ENCODE measurements at places on chromosomes 11 and 22.
A peak's percentile ranks its signal among the peaks of the same experiment; 100 is the strongest.

- no peak for DNase-seq
Measured at GRCh38 chr22:30206944-30207343, 39.6 kb downstream of the LIF start.

- no peak for DNase-seq
Measured at GRCh38 chr11:70517988-70518907, 119.9 kb downstream of the CTTN start.

- DNase-seq = peak; percentile 76
Measured at GRCh38 chr22:42074132-42074811, at the start of gene PHETA2. PHETA2 (plus strand) TSS chr22:42074248; CDS start chr22:42077294, 3,046 bp downstream.

DNA sequence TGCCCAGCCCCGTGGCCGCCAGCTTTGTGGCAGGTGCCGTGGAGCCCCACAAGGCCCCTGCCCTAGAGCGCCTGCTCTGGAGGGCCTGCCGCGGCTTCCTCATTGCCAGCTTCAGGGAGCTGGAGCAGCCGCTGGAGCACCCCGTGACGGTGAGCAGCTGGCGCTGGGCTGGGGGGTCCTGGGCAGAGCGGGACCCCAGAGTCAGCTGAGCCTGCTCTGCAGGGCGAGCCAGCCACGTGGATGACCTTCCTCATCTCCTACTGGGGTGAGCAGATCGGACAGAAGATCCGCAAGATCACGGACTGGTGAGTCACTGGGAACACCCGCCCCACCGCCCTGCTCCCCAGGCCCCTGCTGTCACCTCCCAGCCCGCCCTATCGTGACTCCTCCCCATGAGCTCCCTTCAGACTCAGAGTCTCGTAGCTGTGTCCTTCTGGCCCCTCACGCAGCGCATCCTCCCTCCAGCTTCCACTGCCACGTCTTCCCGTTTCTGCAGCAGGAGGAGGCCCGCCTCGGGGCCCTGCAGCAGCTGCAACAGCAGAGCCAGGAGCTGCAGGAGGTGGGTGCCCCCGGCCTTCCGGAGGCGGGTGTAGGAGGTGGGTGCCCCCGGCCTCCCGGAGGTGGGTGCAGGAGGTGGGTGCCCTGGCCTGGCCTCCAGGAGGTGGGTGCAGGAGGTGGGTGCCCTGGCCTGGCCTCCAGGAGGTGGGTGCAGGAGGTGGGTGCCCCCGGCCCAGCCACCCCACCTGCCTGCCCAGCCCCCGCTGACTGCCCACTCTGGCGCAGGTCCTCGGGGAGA, 4.7 kb downstream of the TCIRG1 start:
- peak; percentile 67 for DNase-seq

DNA sequence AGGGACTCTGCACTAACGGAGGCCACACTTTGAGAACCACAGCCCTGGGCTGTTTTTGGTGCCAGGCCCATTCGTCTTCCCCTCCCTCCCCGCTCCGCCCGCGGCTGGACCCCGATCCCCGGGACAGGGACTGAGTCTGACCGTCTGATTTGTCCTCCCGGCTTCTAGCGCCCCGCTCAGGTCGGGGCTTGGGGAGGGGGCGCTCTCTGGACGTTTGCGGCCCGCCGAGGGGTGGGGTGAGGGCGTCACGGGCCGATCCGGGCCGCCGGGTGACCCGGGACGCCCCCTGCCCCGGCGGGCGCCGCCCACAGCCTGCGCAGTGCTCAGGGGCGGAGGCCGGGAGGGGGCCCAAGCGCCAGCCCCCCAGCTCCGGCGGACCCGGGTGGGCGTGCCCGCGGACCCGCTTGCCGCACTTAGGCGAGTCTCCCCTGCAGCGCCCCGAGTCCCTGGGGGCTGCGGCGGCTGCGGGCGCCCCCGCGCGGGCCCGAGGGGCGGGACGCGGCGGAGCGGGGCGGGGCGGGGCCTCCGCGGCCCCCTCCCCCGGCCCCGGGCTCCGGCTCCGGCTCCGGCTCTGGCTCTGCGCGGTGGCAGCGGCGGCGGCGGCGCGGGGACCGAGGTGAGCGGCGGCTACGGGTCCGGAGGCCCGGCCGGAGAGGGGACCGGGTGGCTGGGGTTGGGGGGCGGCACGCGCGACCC, 33.7 kb upstream of the PRR5 start:
- DNase-seq = peak; percentile 71

DNA sequence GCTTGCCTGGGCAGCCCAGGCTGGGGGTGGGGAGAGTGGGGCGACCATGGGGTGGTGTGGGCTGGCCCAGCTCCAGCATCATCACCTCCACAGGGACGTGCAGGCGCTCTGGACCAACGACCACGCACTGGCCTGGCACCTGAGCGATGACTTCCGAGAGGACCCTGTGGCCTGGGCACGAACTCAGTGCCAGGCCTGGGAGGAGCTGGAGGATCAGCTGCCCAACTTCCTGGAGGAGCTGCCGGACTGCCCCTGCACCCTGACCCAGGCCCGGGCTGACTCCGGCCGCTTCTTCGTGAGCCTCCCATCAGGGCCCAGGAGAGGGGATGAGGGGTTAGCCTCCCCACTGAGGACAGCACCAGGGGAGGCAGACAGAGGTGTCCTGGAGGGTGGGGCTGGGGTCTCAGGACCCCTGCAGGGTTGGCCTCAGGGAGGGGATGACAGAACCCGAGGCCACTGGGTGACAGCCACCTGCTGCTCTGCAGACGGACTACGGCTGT, 3.8 kb downstream of the SUSD2 start:
- no peak for DNase-seq

- no peak for DNase-seq
Measured at GRCh38 chr11:77322926-77323590, 21.6 kb upstream of the GDPD4 start.

GRCh38 chr11:16926883-16927626, 87.2 kb downstream of the PLEKHA7 start:
- no peak for DNase-seq

DNA sequence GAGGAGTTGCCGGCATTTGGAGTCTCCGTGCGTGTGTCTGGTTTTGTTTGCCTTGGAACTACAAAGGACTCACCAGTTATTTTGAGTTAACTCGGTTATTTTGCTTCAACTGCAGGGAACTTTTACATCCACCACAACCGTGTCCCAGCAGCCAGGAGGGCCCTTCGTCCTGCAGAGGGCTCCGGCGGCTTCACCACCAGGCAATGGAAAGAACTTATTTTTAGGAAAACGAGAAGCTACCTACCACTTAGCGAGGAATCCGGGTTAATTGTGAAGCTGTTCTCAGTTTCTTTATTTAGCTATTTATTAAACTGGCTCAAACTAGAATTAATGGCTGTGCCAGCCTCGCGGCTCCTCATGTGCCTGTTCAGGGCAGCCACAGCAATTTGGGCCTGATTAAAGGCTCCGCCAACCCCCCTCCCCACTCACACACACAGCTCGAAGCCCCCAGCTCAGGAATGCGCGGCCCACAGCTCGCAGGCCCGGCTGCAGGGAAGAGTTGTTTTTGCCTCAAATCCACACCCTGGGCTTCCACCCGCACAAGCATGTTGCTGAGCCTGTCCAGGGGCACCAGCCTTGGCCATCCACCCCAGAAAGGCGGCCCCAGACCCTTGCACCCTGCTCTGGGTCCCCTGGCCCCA, 55.9 kb upstream of the FGF3 start:
- no peak for DNase-seq

DNA sequence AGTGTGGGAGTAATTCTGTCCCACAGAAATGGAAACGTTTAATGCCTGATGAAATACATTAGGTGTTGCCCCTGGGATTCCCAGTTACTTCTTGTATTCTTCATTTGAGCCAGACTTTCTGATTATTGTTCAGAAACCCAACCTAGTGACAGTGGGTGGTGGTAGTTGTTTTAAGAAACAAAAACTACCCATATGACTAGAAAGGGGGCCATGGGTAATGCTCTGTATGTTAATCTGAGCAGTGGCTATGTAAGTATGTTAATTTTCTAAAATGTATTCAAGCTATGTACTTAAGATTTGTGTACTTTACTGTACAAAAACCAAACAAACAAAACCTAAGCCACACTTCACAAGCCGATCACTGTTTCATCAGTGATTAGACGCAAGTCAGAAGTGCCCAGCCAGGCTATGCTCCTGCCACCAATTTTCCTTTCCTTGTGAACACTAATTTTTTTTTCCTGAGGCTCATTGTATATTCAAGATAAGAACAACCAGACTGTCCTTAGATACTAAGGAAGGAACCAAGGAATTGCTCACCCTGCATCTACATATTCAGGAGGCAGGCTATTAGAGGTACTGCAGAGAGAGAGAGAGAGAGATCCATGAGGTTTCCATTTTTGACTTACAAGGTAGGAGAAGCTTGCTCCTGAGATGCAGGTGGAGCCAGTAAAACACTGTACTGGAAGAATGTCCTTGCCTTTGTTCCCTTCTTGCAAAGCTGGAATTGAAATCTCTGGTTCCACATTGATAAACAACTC, 122.7 kb downstream of the DBX1 start:
- no peak for DNase-seq

GRCh38 chr11:59572091-59572490, 43.5 kb downstream of the OSBP start:
- DNase-seq = no peak

- DNase-seq = no peak
Measured at GRCh38 chr22:41290262-41291221, 4.6 kb upstream of the RANGAP1 start.

- DNase-seq = no peak
Measured at GRCh38 chr11:116030697-116031331, 526.6 kb upstream of the CADM1 start.

GRCh38 chr11:126307706-126308105, 3.8 kb downstream of the DCPS start:
- DNase-seq = no peak

GRCh38 chr22:41917903-41918791, 3.3 kb upstream of the SHISA8 start:
- DNase-seq = no peak

DNA sequence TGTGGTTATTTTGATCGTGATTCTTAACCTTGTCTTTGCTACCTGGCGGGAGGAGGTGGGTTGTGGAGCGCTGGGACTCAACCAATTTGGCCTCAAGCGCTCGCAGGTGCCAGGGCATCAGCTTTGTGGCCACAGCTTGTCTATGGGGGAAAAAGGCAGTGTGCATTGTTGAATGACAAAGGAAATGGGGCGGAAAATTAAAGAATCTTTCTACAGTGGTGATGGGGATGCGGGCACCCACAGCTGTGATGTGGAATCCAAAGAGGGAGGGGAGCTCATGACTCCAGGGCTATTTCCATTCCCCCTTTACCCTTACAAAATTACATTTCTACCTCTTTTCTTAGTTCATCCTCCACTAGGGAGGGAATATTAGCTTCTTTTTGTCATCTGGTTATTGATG, 1.1 kb downstream of the SLC6A5 start:
- DNase-seq = no peak

- DNase-seq = no peak
Measured at GRCh38 chr11:30429550-30429949, 106.6 kb downstream of the ARL14EP start.

DNA sequence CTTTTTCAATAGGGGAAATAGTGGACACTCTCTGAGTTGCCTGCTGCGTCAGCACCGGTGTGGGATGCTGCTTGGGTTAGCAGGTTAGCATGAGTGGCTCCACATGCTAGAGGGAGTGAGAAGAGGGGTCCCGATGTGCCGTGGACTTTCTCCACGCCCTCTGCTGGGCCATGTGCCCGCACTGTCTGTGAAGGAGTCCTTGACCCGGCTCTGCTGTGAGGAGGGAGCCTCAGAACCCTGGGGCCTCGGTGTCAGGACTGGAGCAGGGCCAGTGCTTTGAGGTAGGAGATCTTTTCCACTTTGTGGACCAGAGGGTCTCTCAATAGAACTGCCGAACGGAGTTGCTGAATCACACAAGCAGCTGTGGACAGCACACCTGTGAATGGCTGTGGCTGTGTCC, 14.8 kb downstream of the CTTN start:
- no peak for DNase-seq

DNA sequence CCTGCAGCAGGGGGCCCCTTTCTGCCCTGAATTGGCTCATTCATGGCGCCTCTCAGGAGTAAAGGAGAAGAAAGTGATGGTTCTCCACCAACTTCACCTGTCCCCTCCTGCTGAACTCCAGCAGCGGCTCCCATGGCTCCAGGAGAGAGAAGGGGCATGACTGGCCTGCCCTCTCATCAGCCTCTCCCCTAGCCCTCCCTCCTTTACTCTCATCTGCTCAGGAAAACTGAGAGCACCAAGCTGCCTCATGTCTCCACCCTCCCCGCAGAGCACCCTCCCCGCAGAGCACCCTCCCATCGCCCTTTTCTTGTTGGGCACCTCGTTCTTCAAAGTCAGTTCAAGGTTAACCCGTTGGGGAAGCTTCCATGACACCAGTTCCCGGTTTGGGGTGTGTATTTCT, 82.1 kb upstream of the ATXN10 start:
- no peak for DNase-seq

DNA sequence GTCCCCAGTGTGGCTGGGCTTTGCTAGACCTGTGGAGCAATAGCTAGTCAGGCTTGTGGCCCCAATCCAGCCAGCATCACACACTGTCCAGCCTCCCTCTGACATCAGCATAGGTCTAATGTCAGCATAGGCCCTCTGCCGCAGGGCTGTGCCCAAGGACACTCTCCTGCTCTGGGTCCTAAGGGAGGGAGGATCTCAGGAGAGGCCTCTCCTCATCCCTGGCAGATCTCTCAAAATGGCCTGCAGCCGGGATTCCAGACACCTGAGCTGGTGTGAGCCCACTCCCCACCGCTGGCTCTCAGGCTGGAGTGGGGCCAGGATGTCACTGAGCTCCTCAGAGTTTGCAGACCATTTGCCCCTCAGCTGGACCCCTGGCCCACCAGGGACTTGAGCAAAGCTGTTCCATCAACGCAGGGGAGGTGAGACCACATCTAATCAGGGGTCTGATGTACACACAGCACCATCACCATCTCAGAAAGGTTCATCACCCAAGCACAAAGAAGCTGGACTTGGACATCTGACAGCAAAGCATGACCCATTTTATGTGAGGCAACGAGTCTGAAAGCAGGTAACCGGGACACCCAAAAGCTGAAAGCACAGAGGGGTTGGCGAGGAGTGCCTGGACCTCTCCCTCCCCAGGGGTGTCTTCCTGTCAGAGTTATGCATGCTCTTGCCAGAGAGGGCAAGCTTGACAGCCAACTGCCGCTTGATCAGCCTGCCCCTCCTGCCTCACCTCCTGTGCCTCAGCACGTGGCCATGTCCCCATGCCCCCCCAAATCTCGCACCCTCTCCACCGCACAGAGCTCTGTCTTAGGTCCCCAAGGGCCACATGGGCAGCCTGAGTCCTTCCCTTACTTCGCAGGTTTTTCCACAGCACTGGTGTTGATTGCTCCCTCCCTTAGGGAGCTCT, 69.7 kb upstream of the SEPTIN5 start:
- DNase-seq = peak; percentile 35

DNA sequence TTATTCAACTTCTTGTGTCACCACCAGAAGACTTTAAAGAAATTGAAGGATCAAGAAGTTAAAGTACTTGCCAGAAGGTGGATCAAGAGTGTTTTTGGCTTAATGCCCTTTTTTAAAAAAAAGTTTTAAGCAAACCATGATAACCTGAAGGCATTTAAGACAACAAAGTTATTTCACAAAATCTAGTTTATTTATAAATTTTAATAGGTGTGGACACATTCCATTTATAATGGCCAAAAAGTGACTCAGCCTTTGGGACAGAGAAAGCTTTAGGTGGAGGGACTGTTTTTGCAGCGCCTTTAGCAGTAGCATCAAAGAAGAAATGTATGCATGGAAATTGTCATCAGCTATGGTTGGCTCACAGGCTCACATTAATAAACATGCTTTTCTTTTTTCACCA, 17.9 kb downstream of the TCP11L1 start:
- no peak for DNase-seq

GRCh38 chr22:45553351-45554039, 50.8 kb downstream of the FBLN1 start:
- DNase-seq = peak; percentile 93

GRCh38 chr11:30889143-30889794, 303.1 kb upstream of the MPPED2 start:
- DNase-seq = no peak

GRCh38 chr11:69186316-69187260, 30.9 kb downstream of the SMIM38 start:
- DNase-seq = no peak

All from right forelimb (tissue), 1 donor.